ENCODE measurements at places on chromosomes 3 and 15.

DNA sequence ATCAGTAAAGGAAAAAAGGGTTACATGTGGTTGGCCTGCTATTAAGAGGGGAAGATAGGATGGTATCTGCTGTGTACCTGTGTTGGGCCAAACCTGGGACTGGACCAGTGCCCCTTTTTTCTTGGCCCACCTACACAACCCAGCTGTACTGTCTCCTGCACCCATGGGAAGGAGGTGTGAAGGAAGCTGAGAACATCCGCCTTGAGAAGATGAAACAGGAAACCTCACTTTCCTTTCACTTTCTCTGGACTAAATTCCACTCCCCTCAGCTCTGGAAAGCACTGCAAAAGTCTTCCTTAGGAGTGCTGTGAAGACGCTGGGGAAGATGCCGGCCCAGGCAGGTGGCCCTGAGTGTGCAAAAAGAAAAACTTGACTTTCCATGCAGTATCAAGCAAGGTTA lies 37.6 kb downstream of the LRRN1 start:
- DNase-seq = no peak

- DNase-seq = no peak
Measured at GRCh38 chr3:112115161-112115739, 17.8 kb downstream of the GCSAM start.

- no peak for DNase-seq
Measured at GRCh38 chr3:185678027-185678426, 91.9 kb downstream of the SENP2 start.

DNA sequence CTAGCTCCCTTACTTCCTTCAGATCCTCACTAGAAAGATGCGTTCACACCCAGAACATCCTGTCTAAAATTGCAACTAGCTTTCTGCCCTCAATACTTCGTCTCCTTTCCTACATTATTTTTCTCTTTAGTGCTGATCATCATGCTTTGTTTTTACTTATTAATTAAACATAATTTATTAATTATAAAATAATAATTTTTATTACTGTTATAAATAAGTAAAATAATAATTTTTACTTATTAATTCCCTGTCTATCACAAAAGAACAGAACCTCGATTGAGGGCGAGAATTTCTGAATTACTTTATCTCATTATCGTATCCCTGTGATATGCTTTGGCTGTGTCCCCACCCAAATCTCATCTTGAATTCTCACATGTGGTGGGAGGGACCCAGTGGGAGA lies 41.3 kb downstream of the GOLIM4 start:
- no peak for DNase-seq

DNA sequence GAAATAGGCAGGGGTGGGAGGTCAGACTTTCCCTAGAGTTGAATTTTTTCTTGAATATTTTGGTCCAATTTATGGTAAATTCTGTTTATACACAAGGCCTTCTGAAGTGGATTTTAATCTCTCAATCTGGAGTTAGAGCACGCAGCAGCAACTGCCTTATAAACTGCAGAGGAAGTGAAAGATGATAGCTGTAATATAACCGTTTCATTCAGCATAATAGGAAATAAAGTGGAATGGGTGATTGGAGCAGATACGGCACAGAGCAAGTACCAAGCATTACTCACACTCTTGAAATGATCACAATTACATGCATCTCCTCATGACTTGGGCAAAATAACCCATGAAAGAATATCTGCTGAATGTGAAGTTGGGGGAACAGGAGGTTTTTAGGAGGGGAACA lies 106.8 kb downstream of the ARRDC4 start:
- DNase-seq = no peak

DNA sequence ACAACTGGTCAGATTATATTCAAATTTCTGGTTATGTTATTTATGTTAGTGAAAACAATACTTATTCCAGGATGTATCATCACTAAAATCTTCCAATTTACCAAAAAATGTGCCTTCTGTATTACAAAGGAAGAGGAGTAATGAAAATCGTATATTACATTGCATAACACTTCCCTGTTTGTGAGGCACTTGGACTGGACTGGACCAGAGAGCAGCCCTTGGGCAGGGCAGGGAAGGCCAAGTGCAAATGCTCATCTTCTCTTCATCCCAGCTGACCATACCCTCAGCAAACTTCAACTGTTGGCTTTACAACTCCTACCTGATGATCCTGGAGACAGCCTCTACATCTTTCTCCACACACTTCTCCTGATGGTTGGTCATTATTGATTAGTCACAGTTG lies 285.7 kb upstream of the MME start:
- no peak for DNase-seq

- DNase-seq = no peak
Measured at GRCh38 chr15:62644889-62645742, 397.4 kb upstream of the TPM1 start.

DNA sequence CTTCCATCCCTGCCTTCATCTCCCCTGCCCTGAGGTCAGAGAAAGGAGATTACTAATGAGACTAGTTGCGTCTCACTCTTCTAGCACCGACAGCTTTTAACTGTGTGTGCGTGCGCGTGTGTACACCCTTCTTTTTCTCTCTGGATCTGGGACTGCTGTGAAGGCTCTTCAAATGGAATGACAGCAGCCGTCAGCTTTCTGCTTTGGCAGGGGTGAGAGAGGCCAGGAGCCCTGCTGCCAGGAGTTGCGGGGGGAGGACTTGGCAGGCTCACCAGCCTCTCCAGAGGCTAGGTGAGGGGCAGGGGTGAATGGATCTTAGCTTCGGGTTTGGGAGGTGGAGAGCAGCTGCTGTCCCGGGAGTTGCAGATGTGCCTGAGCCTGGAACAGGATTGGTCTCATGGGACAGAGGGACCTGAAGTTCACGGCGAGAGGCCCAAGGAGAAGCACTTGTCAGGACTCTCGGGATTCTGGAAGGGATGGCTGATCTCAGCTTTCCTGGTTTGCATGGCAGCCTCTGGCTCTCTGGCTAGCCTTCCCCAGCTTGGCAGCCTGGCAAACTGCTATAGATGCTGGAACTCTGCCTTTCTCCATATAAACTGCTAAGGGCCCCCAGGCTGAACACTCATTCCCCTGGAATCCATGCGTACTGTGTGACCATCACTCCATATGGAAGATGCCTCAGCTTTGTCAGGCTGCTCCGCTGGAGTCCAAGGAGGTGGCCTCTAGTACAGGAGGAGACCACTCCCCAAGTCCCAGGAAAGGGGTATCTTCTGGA lies 16.6 kb downstream of the TEX264 start:
- DNase-seq = no peak

GRCh38 chr3:78614486-78614885 lies 1153.3 kb downstream of the ROBO1 start:
- no peak for DNase-seq

DNA sequence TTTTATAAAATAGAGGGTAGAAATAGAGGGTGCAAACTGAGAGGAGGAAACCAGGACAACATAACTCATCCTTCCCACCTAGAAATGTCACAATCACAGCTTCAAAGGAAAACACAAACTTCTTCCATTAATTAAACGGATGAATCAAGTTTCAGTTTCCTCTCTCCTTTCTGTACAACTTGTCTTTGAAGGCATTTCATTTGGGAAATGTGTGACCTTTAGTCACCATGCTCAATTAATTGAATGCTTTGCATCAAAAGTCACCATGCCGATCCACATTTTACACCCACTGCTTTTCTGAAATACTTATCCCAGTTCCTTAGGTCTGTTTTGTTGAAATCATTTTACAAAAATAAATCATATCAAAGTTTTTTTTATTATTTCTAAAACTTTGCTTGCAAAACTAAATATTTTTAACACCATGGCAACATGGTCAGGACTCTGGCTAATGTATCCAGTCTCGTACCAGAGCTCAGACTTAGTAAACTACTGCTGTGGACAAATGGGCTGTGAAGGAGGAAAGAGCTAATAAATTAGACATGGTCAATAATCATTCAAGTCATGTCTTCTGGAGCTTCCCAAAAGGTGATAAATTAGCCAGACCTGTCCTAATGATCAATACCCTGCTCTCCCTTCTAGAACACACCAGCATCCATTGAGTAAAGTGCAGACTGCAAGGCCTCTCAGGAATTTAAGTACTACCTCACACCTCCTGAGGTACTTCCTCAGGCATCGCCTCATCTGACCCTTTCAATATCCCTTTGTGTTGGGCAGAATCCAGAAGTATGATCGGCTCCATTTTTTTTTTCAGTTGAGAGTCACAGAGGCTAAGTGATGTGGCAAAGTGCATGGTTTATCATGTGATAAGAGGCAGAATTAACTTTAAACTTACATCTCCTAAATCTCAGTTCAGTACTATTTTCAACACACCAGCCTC lies 161.3 kb downstream of the GREM1 start:
- DNase-seq = no peak

DNA sequence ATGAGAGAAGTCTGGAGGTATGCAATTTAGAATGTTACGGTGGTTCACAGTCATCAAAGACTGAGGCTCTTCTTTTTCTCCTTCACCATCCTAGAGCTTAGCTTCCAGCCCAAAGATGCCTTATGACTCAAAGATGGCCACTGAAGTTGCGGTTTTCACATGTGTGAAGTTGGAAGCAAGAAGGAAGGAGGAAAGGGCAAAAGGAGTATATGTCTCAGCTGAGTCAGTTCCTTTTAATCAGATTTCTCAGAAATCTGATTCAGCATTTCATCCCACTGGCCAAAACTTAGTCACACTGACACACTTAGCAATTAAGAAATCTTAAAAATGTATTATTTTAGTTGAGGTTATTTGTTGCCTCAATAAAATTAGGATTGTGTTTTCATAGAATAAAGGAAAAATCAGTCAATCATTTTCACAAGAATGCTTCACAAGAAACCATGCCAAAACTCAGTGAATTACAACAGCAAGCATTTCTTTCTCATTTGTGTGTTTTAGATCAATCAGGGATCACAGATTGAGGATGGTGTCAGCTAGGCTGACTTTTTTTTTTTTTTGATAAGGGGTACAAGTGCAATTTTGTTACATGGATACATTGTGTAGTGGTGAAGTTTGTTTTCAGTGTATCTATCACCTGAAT lies 211.1 kb upstream of the GADL1 start:
- DNase-seq = no peak

DNA sequence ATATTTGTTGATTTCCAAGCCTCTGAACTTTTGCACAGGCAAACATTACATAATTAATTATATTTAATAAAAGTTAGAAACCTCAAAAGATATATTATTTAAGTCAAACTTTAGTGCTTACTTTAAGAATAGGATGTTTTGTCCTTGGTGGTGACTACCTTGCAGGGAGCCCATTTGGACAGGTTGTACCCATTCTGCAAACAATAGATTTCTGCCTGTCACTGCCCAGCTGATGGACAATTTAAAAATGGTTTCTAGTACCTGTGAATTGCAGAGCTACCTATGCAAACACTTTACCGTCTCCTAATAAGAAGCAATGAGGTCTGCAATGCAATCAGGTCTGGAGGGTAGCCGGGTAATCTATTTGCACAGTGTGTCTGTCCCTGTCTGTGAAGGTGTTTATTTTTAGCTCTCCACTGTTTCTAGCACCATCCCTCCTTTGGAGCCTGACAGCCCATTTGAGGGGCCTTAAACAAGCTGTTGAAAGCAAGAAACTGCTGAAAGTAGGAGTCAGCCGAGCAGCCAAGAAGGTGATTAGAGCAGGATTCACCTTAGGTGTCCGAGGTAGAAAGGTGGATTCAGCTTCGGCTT lies 556.2 kb upstream of the CFAP20DC start:
- no peak for DNase-seq

DNA sequence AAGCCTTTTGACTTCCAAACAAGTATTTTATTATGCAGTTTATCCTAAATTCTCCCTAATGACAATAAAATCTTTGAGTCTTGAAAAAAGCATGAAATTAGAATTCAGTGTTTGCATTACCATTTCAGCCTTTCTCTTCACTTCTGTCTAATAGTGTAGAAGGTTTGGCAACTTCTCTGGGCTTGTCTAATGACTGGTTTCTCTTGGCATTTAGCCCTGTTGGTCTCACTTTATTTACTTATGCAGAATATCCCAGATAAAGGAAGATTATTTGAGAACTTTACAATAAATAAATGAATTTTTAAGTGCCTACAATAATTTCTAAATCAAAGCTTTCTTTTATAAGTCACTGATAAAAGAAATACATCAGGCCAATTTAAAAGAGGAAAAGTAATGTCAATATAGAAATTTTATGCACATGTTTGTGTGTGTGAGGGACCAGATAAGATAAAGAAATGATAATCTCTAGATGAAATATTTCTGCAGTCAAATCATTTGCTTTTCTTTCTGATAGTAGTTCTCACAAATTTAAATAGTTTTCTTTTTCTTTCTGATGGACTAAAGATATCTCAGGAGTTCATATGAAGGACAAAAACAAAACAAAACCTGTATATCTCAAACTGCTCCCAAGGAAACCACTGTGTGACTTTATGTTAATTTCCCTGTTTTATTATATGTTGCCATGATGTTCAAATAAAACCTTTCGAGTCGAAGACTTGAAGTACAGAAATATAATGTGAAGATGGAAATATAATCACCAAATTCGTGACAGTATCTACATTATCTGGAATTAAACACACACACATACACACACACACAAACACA lies 533.1 kb upstream of the CBLB start:
- no peak for DNase-seq

DNA sequence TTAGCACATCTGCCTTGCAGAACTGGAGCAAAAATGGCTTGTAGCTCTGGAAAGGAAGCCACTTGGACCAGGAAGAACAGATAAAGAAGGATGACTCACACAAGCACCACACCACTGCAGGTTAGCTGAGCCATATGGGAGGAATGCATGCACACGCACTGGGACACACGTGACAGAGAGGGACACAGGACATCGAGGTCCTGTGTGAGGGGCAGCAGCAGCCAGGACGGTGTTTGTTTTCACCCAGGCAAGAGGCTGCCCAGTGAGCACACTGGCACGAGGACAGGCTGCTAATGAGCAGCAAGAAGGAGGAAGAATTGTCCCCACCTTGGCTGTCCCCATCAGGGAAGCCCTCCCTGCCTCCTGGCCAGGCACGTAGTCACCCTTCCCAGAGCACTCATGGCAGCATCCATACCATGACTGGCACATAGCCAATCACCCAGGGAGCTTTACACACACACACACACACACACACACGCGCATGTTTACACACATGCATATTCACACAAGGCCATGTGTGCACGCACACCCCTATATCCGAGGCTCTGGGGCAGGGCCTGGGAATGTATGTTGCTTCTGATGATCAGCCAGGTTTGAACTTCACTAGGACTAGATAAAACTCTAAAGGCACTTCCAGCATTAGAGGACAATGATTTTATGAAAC lies 24.0 kb upstream of the SPTBN5 start:
- no peak for DNase-seq

DNA sequence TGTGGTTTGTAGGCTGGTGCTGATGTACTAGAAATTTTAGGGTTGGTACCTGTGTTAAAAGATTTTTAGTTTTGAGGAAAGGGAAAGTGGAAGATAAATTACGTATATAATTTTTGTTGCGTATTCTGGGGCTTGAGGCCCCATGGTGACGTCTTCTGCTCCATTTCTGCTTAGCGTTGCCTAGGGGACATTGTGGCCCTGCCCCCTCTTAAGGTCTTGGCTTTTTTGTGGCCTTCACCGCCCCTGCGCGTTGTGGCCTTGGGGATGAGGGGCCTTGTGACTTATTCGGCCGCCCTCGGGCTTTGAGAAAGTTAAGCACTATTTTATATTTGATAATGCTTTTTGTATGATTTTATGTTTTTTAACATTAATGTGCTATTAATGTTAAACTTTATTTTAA lies 182.0 kb downstream of the KLF13 start:
- no peak for DNase-seq

GRCh38 chr3:101381809-101382208 lies 61.4 kb upstream of the IMPG2 start:
- no peak for DNase-seq

GRCh38 chr15:45648521-45649200 lies 13.8 kb downstream of the SQOR start:
- no peak for DNase-seq

GRCh38 chr3:119468041-119468440 lies 722 bp upstream of the POGLUT1 start:
- no peak for DNase-seq
